ENCODE measurements at places on chromosomes 5 and 9.

GRCh38 chr9:110214090-110214489 lies 6.1 kb upstream of the C9orf152 start:
- no peak for DNase-seq

- DNase-seq = no peak
Measured at GRCh38 chr5:23730023-23730422, 222.6 kb downstream of the PRDM9 start.

DNA sequence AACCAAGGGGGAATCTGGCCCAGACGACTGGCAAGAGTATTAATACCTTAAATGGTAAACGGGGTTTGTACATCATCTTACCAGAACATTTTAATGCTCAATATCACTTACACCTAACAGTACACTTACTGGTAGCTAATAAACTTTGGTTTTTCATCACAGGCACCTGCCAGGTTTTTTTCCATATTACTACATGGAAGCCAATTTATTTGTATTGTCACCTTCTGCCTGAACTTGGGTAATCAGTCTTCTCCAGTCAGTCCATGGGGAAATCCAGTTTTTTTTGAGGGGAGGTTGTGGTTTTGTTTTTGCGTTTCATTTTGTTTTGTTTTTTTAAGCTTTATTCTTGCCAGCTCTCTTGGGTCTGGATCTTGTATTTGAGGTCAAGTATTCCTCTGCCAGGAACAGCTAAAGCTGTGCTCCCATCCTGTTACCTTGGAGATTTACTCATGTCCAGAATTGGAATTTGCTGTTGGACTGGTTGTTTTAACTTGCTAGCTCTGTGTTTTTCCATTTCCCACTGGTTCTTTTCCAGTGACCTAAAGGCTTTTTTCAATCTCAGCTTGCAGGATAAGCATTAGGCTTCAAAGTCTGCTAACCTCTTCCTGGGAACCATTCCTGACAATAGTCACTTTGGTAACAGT lies 11.1 kb upstream of the NADK2 start:
- no peak for DNase-seq

DNA sequence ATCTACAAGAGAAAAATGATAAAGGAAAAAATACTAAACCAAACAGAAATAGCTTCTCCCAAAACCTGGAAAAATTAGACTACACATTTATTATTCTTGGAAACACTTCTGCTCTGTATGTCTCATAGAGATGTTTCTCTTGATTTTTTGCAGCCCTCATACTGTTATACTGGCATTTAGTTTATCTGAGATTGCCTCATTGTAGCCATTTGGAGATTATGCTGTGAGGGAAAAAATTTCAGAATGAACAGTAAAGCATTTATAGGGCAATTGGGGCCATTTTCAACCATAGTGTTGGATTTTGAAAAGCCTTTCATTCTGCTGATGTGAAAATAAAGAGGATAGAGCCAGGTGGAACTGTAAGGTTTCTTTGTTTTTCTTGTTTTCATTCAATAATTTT lies 441.8 kb upstream of the RIOK2 start:
- no peak for DNase-seq

DNA sequence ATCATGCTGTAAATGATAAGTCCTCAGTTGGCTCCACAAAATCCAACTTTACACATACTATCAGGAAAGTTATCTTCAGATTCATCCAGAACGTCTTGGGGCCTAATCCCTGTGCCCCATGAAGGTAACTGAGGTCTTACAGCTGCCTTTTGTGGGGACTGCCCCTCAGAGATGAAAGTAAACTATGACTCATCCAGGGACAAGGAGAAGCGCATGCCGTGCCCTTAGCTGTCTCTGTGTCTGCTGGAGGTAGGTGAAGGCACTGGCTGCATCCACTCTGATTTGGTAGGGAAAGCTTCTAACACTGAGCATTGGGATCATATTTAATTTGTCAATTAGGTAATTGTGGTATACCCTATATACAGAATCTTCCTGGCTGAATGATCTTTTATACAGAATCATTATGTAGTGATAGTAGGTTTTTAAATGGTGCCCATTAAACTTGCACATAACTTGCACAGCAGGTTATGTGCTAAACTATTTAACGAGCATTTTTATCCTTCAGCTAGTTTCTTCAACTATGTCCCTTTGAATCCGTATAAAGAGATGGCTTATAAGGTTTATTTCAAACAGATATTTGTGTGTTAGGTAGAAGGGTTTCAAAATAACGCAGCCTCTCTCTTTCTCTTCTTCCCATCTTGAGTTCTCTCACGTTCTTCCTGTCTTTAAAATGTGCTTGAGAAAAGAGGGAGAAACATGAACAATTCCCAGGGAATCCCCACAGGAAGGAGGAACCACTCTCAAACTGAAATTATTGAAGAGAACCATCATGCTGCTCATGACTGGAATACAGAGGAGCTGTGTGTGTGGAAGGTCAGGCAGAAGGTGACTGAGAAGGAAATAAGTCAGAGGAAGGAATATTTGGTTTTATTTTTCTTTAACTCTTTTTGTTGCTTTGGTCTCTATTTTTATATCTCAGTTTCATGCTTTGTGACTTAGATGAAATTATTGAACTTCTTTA lies 250.9 kb downstream of the CD180 start:
- DNase-seq = no peak

DNA sequence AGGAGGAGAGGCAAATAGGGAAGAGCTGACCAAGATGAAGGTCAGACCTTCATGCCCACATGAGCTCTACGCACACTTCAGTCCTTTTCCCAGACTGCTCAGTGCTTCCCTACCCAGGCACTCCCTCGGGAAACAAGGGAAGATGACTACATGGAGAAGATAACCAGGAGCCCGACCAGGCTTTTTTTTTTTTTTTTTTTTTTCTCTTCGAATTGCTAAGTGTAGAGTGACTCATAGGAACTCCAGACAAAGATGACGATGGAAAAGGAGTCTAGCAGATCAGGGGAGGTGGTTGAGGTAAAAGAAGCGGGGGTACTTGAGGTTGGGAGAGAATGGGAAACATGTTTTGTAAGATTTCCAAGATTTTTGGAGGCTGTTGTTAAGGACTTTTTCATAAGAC lies 526.1 kb downstream of the BNC2 start:
- no peak for DNase-seq

- DNase-seq = no peak
Measured at GRCh38 chr5:143393524-143393923, 10.0 kb downstream of the NR3C1 start.

- DNase-seq = no peak
Measured at GRCh38 chr9:115715666-115716065, 437.9 kb upstream of the PAPPA start.

DNA sequence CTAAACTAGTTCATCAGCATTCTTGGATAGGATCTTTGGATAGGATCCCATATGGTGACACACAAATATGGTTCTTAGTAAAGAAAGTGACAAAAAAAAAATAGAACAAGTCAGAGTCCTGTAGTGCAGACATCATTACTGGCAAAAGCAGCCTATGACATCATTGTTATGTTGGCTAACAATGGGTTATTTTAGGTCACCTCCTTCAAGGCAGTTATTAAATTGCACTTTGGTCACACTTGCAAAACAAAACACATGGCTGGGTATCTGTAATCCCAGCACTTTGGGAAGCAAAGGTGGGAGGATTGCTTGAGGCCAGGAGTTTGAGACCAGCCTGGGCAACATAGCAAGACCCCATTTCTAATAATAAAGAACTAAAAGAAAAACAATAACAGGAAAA lies 185.9 kb downstream of the KIAA0825 start:
- no peak for DNase-seq

- DNase-seq = no peak
Measured at GRCh38 chr5:57082441-57083067, 91.3 kb upstream of the GPBP1 start.

DNA sequence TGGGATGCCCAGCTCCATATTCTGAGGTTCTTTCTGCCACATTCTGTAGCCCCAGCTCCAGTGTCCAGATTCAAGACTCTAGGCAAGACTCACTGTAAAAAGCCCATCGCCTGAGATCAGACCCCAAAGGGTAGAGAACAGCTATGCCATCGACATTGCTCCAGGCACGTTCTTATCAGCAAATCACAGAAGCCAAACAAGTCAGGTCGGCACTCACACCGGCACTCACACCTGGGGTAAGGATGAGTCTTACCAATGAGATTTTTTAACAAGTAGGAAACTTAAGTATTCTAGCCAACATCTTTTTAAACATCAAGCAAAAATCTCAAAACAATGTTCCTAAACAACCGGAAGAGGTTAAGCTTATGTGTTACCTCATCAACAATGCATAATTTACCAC lies 2.4 kb downstream of the CDKN2AIPNL start:
- no peak for DNase-seq

GRCh38 chr5:19920761-19921160 lies 67.2 kb downstream of the CDH18 start:
- DNase-seq = no peak

DNA sequence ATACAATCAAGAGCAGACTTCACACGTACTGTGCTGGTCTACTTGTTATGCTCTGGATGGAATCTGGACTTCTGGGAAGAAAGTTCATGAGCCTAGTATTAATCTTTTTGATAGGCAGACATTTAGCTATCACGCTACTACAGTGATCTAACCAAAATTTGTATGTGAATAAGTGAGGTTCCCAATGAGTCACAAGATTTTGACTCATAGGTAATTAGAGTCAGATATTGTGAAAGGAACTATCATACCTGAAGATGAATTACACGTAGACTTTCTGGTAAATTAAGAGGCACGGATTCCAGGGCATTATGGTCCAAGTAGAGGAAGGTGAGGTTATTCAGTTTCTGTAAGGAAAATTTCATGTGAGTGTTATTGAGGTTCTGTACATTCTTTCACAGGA lies 18.4 kb downstream of the OGN start:
- no peak for DNase-seq

DNA sequence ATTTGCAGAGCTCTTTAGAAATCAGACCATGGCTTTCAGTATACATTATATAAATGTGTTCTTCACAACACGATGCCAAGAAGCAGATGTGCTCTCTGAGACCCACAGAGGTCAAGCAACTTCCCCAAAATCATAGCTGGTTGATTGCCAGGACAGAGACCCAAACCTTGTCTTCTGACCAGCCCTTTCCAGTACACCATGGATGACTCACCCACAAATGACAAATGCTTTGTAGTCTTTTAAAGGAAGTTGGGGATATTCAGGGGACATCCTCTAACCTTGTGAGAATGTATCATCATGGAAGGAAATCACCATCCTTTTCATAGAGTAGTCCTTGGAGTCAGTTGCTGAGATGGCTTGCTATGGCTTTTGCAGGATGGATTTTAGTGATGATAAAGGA lies 30.1 kb downstream of the ZNF462 start:
- no peak for DNase-seq

DNA sequence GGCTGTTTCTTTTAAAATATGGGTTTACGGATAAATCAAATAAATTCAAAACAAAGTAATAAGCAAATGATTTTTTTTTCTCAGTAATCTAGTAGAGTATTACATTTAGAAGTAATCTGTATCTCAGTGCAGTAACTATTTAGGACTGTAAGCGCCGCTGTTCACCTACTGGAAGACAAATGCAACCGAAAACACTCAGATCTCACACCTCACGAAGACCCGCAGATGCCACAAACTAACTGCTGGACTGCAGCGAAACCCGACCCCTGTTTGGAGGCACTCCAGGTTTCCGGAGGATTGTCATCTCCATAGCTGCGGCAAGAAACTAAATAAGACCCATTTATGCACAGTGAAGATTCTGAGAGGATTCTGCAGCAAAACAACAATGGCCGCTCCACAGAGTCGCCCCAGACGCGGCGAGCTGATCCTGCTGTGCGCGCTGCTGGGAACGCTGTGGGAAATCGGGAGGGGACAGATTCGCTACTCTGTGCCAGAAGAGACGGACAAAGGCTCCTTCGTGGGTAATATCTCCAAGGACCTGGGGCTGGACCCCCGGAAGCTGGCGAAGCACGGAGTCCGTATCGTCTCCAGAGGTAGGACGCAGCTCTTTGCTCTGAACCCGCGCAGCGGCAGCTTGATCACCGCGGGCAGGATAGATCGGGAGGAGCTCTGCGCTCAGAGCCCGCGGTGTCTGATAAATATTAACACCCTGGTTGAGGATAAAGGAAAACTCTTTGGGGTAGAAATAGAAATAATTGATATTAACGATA lies at the start of gene PCDHGA8:
Gene PCDHGA8 (plus strand): TSS at position 205 of the 770 bp plus-strand sequence. CDS start 181 bp downstream, at position 386.
- DNase-seq = no peak

GRCh38 chr9:37730839-37731238 lies 22.8 kb upstream of the TRMT10B start:
- no peak for DNase-seq

GRCh38 chr5:143870362-143870761 lies 58.4 kb downstream of the HMHB1 start:
- DNase-seq = no peak

- DNase-seq = no peak
Measured at GRCh38 chr9:16899606-16900005, 29.1 kb upstream of the BNC2 start.

GRCh38 chr9:134913041-134913712 lies 4.5 kb downstream of the FCN1 start:
- DNase-seq = no peak

GRCh38 chr9:72552356-72552755 lies 30.9 kb downstream of the TMC1 start:
- DNase-seq = no peak

GRCh38 chr5:9054821-9055589 lies 490.9 kb downstream of the SEMA5A start:
- no peak for DNase-seq

- DNase-seq = no peak
Measured at GRCh38 chr5:78610163-78610583, 38.4 kb downstream of the LHFPL2 start.

DNA sequence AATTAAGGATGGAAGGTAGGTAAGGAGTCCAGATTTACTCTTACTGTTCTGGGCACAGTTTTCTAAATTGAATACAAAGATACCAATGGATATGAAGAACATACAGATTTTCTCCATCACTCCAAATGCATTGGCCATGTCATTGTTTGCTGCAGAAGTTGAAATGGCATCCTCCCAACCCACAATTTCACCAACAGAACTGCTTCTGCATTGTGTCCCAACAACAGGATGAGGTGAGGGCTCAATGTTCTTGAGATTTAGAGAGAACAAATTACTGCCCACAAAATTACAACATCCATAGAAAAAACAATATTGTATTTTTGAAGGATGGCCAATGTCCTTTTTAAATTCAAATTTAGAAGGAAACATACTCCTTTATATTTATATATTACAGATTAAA lies 88.9 kb downstream of the NUDT12 start:
- DNase-seq = no peak

DNA sequence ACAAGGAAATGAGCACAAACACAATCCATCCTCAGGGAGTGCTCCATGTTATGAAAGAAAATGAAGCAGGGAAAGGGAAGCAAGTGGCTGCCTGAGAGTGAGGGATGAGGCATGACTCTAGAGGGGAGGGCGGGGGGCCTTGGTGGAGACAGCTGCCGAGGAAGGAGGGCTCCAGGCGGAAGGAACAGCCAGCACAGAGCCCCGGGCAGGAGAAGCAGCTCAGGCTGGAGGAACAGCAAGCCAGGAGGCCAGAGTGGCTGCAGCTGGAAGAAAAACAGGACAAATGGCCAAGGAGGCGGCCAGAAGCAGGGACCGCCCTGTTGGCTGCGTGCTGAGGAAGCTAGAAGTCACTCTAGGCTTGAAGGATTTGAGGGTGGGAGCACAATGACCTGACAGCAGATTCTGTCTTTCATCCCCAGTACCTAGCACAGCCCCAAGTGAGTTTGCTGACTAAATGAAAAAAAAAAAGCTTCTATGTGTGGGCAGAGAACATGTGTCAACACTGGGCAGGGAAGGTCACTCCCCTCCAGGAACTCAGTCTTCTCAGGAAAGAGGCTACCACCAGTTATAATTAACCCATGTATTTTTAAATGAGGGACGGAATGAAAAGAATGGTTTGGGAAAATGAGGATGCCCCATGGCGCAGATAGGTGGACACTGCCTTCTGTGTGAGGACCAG lies 142.8 kb downstream of the DCP2 start:
- DNase-seq = no peak
